Epithelial cell of umbilical artery (primary cell): ENCODE measurements at places on chromosomes 4 and X. TPM values are rescaled to one million over a fixed set of nuclear protein-coding genes. Genes with fewer than 3 reads are reported as not detected.

USP38 gene
- total RNA-seq: 21.3 and 22.1 TPM in 2 replicates

GAGE12E gene
- not detected in 2 replicates for total RNA-seq

GAB3 gene
- 1.6 and 5.0 TPM in 2 replicates for total RNA-seq

TSR2 gene
- total RNA-seq: 10.7 and 16.3 TPM in 2 replicates

TKTL2 gene
- not detected in 2 replicates for total RNA-seq

ADH1B gene
- total RNA-seq: 0.65 and 1.2 TPM in 2 replicates

SMR3B gene
- total RNA-seq: not detected in 2 replicates

CFAP47 gene
- not detected in 2 replicates for total RNA-seq

TMPRSS11F gene
- not detected in 2 replicates for total RNA-seq

IRS4 gene
- total RNA-seq: not detected in 2 replicates

N4BP2 gene
- 4.9 and 6.2 TPM in 2 replicates for total RNA-seq

FGF5 gene
- 0.30 and 0.32 TPM in 2 replicates for total RNA-seq

USP51 gene
- total RNA-seq: 1.3 and 1.7 TPM in 2 replicates

UGT2B11 gene
- not detected in 2 replicates for total RNA-seq

SPANXC gene
- total RNA-seq: not detected in 2 replicates

GPRASP3 gene
- 4.9 and 11.6 TPM in 2 replicates for total RNA-seq

C4orf51 gene
- not detected in 2 replicates for total RNA-seq

SHOX gene
- total RNA-seq: not detected in 2 replicates

IL1RAPL1 gene
- 5.9 and 6.2 TPM in 2 replicates for total RNA-seq

FATE1 gene
- not detected in 2 replicates for total RNA-seq

PHKA2 gene
- 5.5 and 15.2 TPM in 2 replicates for total RNA-seq

FAM47E gene
- total RNA-seq: 0.30 TPM in 1 of 2 replicates, not detected in the other

ZCCHC18 gene
- total RNA-seq: 1.3 and 2.9 TPM in 2 replicates

GAK gene
- 45.4 and 46.4 TPM in 2 replicates for total RNA-seq

CLNK gene
- not detected in 2 replicates for total RNA-seq

FAM47A gene
- total RNA-seq: not detected in 2 replicates

KLB gene
- not detected in 2 replicates for total RNA-seq

GPRASP1 gene
- total RNA-seq: 0.65 and 1.5 TPM in 2 replicates

HERC3 gene
- total RNA-seq: 12.3 and 13.0 TPM in 2 replicates

MAGEH1 gene
- total RNA-seq: 30.9 and 38.3 TPM in 2 replicates

TRIM61 gene
- total RNA-seq: under 0.01 TPM in 1 of 2 replicates, not detected in the other

RNF150 gene
- 0.46 and 0.65 TPM in 2 replicates for total RNA-seq

SLC25A43 gene
- total RNA-seq: 10.8 and 16.2 TPM in 2 replicates

PPEF1 gene
- total RNA-seq: not detected in 2 replicates

DDIT4L gene
- total RNA-seq: 2.9 and 5.3 TPM in 2 replicates

NHSL2 gene
- 9.1 and 18.1 TPM in 2 replicates for total RNA-seq

KIT gene
- 24.0 and 36.8 TPM in 2 replicates for total RNA-seq

NEXMIF gene
- not detected in 2 replicates for total RNA-seq

SFRP2 gene
- total RNA-seq: not detected in 2 replicates

ADH6 gene
- not detected in 2 replicates for total RNA-seq

HSD17B11 gene
- total RNA-seq: 28.3 and 35.6 TPM in 2 replicates

ADGRA3 gene
- 16.3 and 22.4 TPM in 2 replicates for total RNA-seq
